ENCODE measurements at places on chromosomes 1 and 21. TPM values are rescaled to one million over a fixed set of nuclear protein-coding genes. Genes with fewer than 3 reads are reported as not detected.

- DNase-seq, result no peak
Measured at GRCh38 chr1:175225805-175226129, 33.2 kb upstream of the KIAA0040 start.

- no peak for DNase-seq
Measured at GRCh38 chr1:87834151-87834550, 505.5 kb downstream of the LMO4 start.

- DNase-seq, result peak; percentile 27
Measured at GRCh38 chr1:167455786-167456446, 62.4 kb downstream of the CD247 start.

- no peak for DNase-seq
Measured at GRCh38 chr1:212437179-212437798, 4.6 kb downstream of the NENF start.

The UTS2 gene
- total RNA-seq, result not detected

GRCh38 chr1:25006770-25007169 is 76.7 kb upstream of the RUNX3 start:
- peak; percentile 51 for DNase-seq

DNA sequence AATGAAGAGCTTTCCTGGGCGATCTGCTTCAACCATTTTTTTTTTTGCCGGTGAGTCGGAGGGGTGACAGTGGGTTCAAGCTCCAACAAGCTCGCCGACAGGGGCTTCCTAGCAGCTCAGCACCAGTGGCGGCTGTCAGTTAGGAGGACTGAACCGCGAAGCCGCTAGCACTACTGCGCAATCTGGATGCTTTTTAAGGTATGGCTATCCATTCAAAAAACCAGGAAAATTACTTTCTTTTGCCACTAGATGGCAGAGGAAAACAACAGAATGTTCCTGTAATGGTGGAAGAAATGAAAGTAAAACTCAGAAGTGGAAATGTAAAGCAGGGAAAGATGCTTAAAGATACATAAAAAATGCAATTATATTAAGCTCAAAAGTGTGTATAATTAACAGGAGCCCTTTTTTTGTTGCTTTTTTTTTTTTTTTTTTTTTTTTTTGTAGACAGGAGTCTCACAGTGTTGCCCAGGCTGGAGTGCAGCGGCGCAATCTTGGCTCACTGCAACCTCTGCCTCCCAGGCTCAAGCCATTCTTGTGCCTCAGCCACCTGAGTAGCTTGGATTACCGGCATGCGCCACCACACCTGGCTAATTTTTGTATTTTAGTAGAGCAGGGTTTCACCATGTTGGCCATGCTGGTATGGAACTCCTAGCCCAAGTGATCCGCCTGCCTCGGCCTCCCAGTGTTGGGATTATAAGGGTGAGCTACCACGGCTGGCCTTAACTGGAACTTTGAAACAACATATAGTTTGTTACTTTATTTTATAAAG is 8.5 kb downstream of the KYAT3 start:
- DNase-seq, result no peak

DNA sequence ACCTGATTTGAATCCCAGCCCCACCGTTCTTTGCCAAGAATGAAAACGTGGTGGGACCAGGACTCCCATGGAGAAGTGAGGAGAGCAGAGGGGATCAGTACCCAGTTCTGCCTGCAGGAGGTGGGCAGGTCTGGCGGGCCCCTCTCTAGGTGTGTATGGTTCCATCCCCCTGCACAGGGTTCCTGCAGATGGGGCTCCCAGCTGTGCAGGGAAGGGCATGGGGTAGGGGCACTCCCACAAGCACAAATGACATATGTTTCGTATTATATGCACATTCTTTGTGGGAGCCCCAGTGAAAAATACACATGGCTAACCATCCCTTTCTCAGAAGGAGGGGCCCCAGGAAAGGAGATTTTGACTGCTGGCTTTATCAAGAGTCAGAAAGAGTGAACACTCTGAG is 144.6 kb downstream of the PLPP3 start:
- no peak for DNase-seq

DNA sequence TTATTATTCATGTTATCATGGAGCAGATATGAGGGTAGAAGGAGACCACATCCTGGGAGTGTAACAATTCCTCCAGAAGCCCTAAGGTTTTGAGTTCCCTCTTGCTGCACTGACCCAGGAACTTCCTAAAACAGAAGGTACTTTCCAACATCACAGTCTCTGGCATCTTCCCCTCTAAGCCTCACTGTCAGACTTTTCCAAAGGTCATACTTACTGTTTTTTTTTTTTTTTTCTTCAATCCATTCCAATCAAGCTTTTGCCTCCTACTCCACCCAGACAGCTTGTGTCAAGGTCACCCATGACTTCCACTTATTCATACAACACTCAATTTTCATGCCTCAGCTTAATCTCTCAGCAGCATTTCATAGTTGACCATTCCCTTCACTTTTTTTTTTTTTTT is 18.4 kb upstream of the UQCRHL start:
- no peak for DNase-seq

- peak; percentile 25 for DNase-seq
Measured at GRCh38 chr1:155646307-155646706, 36.3 kb downstream of the MSTO1 start.

DNA sequence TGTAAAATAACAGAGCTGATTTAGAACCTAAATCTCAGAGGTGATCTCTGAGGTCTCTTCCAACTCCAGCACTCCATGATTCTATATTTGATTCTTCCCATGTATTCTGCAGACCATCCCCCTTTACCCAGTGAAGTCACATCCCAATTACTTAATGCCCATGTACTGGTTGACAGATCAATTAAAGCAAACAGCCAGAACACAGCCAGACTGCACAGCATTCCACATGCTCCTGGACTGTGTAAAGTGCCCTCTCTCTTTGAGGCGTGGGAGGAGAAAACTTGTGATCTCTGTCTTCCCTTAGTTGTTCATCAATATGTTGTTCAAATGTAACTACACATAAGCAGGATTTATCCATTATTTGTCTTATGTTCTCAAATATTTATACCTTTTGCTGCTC is 18.1 kb downstream of the NOS1AP start:
- DNase-seq, result no peak

GRCh38 chr1:109993885-109994284 is 9.3 kb downstream of the AHCYL1 start:
- no peak for DNase-seq

The KRTAP10-5 gene
- not detected for total RNA-seq

DNA sequence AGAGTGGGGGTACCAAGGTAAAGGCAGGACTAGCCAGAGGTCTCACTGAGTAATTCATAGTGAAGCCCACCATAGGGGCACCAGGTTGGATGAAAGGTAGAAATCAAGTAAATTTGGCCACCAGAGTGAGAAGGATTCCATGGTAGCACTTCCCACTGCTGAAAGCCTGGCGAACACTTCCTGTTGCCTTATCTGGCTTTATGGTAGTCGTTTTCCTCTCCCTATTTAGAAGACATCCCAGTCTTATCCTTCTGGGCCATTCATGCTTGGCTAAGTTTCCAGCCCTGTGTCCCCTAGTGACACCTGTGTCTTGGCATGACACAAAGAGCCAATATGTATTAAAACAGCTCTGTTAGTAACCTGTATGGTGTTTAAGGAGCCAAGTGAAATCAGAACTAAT is 74.3 kb upstream of the SIPA1L2 start:
- no peak for DNase-seq

DNA sequence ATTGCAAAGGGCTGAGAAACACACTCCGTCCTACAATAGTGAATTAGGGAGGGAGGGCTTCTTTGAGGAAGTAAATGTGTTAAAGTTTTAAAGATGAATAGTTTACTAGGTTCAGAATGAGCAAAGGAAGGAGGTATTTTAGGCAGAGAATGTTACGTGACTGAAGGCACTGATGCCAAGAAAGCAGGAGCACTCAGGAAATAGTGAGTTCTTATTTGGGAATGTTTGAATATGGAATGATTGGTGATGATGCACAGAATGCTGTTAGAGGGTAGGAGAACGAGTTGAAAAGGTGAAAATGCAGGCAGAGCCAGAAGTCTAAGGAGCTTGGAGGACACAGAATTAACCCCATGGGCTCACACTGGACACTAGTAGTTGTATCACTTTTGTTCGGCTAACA is 108.0 kb downstream of the NRIP1 start:
- DNase-seq, result no peak

- DNase-seq, result peak; percentile 86
Measured at GRCh38 chr1:157154940-157155514, 16.8 kb upstream of the ETV3 start.

DNA sequence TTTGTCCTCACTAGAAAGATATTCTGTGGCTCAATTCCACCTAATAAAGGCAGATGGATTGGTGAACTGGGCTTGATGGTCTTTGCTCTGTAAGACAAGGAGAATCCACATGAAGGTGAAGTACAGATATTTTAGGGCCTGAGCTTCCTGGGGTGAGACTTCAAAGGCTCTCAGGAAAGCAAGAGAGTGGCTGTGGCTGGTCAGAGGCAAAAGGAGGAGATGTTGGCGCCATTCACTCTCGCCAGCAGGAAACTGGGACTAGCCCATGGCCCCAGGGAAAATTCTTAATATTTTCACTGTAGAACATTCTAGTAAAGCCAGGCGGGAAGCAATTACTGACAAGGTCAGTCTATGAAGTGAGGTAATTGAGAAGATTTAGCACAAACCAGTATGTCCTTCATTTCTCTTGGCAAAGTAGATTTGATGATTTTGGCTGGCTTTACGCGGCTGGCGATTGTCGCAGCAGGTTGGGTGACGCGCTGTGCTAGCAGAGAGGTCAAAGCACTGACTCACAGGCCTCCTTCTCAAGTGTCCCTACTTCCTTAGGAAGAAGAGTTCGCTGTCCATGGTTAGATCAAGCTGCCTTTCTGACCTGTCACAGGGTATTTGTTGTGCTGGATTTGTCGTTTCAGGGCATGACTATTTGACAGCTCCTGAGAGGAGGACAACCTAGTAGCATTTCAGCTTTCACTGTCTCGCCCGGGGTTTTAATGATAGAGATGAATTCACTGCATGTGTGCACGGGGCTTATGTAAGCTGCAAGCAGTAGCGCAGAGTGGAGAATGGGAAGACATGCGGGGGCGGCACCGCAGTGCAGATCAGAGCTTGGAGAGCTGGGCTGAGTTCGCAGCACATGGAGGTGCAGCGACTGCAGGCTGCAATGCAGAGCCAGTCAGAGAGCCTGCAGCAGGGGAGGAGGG is 32.7 kb downstream of the XCL1 start:
- DNase-seq, result peak; percentile 23

The RCSD1 gene
- total RNA-seq, result 5.6 TPM

DNA sequence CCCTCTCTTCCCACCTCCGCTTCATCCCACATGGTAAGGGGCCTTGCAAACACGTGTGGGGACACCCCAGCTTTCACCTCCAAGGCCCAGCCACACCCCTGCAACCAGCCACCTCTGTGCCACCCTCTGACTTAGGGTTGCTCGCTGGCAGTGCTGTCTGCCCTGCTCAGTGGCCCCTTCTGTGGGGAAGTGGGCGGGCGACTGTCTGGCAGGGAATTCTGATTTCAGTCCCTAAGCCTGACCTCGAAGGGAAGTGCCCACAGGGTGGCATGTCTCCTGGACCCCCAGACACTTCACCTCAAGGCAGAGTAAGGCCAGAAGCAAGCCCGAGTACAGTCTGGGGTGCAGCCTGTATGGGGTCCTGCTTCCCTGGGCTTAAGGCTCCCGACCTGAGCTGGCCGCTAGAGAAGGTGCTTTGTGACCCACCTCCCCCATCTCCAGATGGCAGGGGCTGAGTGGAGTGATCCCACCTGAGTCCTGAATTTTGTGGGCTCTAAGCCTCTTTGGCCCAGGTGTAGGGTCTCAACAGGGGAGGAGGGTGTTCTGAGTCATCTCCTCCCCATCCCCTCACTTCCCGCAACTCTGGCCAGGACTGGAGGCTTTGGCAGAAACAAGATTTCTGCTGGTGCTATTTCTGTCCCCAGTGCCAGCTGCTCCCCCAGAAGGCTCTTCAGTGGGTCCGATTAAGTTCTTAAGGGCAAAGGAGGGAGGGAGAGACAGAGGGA is 7.0 kb downstream of the RD3 start:
- DNase-seq, result no peak

The GPR37L1 gene
- not detected for total RNA-seq

The PPOX gene
- total RNA-seq, result 18.9 TPM

DNA sequence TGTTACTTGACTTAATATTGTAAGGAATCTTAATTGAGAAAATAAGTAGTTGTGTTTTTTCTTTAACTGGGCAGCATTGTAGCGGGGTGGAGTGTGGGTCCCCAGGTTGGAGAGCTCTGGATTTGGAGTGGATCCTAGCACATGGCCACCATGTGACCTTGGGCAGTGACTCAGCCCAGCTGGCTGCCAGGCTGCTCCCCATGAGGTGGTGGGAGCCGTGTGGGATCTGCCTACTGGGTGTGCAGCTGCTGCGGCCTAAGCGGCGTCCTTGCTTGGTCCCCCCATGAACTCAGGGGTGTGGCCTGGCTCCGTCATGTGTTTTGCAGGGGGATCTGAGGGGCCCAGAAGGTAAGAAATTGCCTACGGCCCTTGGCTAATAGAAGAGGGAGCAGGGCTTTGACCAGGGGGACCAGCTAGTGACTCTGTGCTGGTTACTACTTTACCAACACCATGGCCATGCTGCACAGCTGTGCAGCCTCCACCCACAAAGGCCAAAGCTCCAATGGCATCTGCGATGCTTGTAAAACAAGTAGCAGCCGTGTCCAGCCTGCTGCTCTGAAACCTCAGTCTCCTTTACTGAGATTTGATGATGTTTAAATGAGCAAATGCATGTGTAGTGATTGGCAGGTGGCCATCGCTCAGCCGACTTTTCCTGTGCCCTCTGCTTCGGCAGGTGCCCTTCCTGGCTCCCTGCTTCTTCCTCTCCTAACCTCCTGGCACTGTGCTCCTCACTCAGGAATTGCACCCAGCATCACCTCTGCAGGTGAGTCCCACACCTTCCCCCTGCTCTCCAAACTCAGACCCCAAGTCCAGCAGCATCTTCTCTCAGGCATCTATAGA is 68.3 kb downstream of the ADARB1 start:
- DNase-seq, result peak; percentile 32

The SLAMF8 gene
- total RNA-seq, result not detected

The FCRL3 gene
- total RNA-seq, result not detected

DNA sequence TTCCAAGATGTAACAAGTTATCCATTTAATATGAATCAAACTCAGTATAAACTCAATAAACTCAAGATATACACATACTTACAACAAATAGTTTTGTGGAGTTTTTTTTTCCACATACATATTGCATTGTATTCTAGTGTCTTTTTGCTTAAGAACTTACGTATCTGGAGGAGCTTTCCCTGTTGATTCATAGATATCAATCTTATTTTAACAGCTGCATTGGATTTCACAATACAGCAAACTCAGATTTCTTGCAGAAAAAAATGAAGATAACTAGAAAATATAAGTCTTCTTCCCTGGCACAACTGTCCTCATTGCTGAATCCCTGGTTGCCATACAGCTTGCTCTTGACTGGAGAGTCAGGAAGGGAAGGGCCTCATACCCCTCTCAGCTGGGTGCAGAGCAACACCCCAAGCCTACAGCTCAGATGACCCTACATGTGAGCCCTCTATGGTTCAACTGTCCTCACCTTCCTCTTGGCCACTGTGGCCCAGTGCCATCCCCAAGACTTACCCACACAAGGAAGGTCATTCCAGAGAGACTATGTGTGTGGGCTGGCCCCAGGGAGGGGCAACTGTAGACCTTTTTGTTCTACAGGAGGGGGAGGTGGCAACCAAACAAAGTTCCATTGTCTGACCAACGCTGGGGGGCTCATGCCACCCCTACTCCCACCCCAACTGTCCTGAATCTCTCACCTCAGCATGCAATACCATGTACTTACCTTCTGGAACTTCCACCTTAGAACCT is 1.7 kb downstream of the MPZ start:
- no peak for DNase-seq

GRCh38 chr1:118097622-118098348 is 87.2 kb downstream of the SPAG17 start:
- DNase-seq, result no peak

The RGS4 gene
- 0.33 TPM for total RNA-seq
